ENCODE measurements at places on chromosomes 1 and 21. TPM values are rescaled to one million over a fixed set of nuclear protein-coding genes. Genes with fewer than 3 reads are reported as not detected.

DNA sequence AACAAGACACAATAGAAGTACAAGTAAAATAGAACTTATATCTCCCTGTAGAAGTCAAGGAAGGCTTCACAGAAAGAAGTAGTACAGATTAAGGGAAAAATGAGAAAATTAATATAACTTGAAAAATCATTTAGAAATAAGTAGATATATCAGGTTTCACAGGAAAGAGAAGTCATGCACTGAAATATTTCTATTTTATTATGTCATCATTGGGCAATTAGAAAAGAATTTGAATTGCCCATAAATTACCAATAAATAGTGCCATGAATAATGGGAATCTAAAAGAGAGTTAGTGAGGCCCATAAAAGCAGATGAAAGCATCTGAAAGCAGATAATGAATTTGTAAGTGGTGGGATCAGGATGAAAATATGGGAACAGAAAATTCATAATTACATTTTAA lies 1597.8 kb downstream of the PLA2G4A start:
- no peak for DNase-seq

- peak; percentile 15 for DNase-seq
These were observed 322 bp downstream of the DCLRE1B start for GRCh38 chr1:113905435-113905861.

- no peak for DNase-seq
These were observed 27.3 kb downstream of the LHX9 start for GRCh38 chr1:197944485-197944884.

DNA sequence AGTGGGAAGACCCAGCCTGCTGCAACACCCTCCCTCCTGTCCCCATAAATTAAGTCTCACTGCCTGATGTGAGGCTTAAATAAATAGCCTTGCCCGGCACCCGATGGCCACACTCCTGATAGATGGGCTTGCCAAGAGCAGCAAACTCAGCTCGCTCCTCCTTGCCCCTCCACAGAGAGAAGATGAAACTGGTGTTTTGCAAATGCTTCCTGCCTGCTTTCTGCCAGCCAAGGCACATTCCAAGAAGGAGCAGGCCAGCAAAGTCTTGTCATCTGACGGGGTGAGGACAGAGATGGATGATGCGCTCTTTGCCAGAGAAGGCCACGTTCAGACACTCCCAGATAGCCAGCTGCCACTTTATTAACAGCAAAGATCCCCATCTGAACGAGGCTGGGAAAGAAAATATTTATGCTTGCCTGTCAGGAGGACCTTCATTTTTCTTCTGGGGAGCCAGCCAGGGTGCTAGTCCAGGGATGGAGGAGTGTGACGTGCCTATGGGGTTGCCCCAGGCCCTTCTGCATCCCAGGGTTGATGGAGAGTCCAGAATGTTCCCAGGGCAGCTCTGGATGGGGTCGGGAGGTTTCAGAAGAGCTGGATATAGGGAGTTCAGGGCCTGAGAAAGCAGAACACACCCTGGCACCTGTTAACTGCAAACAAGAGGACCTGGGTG lies 265.4 kb downstream of the FOXD2 start:
- DNase-seq, result no peak

DNA sequence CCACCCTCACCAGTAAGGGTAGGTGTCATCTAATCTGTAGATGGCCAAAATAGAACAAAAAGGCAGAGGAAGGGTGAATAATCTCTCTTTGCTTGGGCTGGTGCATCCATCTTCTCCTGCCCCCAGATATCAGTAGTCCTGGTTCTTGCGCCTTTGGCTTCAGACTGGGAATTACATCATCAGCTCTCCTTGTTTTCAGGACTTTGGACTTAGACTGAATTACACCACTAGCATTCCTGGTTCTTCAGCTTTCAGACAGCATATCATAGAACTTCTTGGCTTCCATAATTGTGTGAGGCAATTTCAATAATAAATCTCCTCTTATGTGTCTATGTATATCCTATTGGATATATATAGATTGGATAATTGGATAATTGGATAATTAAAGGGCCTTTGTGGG lies 403.0 kb upstream of the USP24 start:
- DNase-seq, result no peak

CYP4Z1 gene
- not detected for polyA plus RNA-seq

Data from HepG2 (cell line).